Stimulated activated CD8-positive, alpha-beta memory T cell treated with anti-CD3 and anti-CD28 coated beads, Interleukin-15, amount 100 ng/mL, for 1 hour (primary cell): ENCODE measurements at places on chromosomes 6 and 20.

DNA sequence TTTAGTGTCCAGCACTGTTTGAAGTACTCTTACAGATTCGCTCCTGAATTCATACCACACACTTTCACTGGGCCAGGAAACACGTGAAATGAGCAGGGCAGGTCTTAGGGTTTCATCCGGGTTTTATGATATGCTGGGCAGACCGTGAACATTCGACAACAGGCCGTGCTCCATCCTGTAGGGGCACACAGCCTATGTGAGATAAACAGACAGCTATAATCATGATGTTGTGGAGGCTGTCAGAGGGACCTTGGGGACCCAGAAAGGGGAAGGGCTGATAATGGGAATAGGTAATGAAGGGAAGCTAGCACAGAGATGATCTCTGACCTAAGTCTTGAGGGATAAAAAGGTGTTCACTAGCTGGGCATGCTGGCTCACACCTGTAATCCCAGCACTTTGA lies 110.4 kb downstream of the RIN2 start:
- no peak for DNase-seq

- no peak for DNase-seq
These were observed 354.5 kb downstream of the UTRN start for GRCh38 chr6:144639654-144640053.

GRCh38 chr6:93341900-93342613 lies 77.3 kb downstream of the EPHA7 start:
- no peak for DNase-seq

GRCh38 chr6:84847390-84848160 lies 83.2 kb upstream of the TBX18 start:
- no peak for DNase-seq
